ENCODE measurements at places on chromosomes 3 and 15.
A peak's percentile ranks its signal among the peaks of the same experiment; 100 is the strongest.

DNA sequence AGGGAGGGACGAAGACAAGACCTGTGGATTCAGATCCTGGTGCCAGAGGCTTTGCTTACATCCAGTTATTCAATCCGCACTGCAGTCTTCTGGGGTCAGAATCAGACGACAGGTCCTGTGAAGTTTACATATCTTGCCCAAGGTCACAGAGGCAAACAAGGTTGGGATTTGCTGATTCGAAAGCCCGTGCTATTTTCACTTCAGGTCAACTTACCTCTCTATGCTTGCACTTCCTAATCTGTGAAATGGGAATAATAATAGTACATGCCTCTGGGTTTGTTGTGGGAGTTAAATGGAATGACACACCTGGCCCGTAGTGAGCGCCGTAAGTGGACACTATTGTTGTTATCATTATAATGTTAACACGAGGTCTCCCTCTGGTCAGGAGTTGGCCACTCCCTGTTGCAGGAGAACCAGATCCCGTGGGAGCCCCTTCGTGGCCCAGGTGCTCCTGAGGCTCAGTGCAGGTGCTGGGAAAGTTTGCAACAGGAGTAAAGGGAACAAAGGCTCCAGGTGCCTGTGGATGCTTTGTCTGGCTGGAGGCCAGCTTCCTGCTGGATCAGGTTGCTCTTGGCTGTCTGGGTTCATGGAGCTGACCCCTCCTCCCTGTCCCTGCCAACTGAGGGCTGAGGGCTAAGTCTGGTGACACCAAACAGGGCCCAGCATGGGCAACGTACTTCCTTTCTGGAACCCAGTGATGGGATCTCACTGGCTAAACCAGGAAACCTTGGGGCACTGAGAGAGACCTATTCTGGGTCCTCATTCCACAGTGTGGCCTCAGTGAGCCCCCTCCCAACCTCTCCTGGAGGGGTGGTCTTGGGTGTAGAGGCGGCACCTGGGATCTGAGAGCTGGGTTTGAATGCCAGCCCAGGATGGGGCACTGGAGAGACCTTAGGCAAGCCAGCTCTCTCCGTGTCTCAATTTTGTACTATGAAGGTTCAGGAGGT lies 40.1 kb upstream of the SEMA4B start:
- no peak for DNase-seq

- no peak for DNase-seq
Observed at GRCh38 chr3:13186435-13186815, 113.2 kb upstream of the IQSEC1 start.

DNA sequence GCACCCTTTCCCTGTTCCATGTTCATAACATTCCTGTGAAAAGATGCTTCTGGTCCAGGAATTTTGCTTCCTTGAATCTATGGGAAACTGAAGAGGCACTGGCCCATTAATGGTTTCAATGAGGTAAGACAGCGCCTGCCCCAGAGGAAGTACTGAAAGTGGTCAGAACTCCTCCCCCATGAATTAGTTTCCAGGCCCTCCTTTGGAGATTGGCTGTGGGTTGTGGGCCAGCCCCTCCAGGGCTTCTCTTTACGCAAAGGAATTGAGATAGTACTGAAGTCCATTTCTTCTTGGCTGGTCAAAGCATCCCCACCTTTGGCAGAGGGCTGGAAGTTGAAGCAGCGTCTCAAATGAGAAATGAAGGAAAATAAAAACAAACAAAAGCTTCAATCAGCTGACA lies 175.5 kb downstream of the POLR2M start:
- DNase-seq: no peak

GRCh38 chr15:62612771-62613170 lies 429.8 kb upstream of the TPM1 start:
- DNase-seq: no peak

- no peak for DNase-seq
Observed at GRCh38 chr15:84762840-84763572, 14.6 kb downstream of the ZNF592 start.

DNA sequence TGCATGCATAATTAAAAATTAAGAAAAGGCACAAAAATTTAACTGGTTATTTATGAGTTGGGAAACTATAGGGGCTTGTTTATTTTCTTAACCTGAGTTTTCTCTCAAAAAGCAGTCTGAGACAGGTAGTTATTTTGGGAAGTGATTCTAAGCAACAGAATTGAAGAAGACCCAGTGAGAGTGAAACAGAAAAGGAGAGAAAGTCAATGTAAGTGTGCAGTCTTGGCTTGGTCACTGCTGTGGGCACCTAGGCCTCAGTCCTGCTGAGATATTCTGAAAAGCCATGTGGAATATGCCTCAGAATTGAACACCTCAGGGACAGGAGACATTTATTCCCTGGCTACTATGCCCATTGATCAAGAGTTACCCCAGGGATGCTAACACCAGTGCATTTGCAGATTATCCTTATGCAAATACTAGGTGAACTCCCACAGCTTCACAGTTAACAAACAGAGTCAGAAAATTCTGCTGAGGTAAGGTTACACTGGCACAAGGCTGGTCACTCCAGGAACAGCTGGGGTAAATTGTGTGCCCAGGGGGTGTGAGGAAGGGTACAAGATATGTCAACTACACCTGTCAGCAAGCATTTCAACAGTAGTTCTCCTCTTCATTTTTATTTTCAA lies 222.7 kb downstream of the EFHB start:
- no peak for DNase-seq

GRCh38 chr3:156359368-156359767 lies 195.5 kb downstream of the SSR3 start:
- DNase-seq: no peak

DNA sequence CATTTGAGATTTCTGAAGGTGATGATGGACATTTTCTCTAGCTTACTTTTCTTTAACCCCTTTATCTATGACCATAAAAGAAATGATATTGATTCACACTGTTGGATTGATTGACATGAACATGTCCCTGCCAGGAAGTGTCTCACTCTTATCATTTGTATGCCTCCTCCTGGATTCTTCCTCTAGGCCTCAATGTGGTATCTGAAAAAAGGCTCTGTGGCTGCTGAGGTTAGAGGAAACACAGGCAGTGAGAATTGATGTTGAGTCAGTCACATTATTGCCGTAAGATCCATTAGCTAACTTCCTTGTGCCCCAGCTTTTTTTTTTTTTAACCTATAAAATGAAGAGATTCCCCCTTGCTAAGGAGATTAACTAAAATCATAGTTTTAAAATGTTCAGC lies 8.0 kb upstream of the THRB start:
- DNase-seq: no peak

DNA sequence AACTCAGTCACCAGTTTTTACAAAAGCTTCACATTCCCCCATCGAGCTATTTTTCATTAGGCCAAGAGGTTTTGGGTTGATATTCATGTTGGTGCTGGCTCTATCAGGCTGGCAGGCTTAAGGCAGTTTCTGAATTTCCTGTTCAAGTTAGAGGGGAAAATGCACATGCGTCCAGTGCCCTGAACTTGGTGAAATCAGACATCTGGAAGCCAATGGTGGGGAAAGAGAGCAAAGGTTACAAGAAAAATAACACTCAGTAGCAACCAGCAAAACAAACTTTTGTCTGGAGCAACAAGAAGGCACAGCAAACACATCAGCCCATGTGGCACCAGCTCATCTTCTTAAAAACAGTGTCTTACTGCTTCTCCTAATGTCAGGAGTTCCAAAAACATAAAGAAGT lies 155.6 kb upstream of the TSC22D2 start:
- no peak for DNase-seq

DNA sequence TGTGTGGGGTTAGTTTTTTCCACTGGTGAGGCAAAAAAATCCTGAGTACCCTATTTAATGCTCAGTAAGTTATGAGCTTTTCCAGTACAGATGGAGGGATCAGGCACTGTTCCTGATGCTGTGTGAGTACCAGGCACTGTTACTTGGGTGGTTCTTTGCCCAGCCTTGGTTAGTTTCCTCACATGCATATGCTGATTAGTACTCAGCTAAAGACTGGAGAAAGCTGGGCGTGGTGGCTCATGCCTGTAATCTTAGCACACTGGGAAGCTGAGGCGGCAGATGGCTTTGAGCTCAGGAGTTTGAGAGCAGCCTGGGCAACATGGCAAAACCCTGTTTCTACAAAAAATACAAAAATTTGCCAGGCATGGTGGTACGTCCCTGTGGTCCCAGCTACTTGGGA lies 210.3 kb upstream of the SGO1 start:
- DNase-seq: no peak

- DNase-seq: peak; percentile 1
Observed at GRCh38 chr3:33578325-33579177, 138.3 kb upstream of the UBP1 start.

DNA sequence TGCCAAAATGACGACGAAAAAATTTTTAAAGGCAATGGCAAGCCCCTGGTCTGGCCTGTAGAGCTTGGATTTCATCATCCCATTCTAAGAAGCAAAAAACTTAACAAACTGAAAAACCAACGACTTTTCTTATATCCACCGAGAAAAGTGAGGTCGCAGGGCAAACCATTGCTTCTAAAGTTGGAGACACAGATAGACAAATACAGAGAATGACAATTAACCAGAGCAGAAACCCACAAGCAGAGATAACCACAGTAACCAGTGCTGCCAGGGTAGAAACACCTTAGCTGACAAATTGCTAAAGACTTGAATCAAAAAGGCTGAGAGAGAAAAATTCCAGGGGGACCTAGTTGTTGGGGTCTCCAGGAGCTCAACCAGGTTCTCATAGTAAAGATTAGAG lies 386.5 kb upstream of the SGO1 start:
- no peak for DNase-seq

GRCh38 chr3:63862804-63863149 lies 828 bp downstream of the THOC7 start:
- no peak for DNase-seq

DNA sequence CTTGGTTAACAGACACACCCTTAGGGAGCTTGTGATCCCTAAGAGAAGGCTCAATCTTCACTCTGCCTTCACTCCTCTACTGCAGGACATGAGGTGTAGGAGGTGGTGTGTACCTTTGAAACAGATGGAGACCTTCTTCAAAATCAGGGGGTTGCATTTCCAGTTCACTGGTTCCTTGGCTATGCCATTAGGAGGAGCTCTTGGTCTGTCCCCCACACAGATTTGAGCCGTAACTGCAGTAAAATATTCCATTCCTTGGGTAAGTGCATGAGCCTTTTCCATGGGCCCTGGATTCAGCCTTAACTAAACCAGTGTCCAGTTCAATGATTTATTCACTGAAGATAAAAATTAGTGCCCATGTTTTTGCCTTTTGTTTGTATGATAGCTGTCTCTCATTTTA lies 144.6 kb downstream of the MCTP2 start:
- DNase-seq: no peak

DNA sequence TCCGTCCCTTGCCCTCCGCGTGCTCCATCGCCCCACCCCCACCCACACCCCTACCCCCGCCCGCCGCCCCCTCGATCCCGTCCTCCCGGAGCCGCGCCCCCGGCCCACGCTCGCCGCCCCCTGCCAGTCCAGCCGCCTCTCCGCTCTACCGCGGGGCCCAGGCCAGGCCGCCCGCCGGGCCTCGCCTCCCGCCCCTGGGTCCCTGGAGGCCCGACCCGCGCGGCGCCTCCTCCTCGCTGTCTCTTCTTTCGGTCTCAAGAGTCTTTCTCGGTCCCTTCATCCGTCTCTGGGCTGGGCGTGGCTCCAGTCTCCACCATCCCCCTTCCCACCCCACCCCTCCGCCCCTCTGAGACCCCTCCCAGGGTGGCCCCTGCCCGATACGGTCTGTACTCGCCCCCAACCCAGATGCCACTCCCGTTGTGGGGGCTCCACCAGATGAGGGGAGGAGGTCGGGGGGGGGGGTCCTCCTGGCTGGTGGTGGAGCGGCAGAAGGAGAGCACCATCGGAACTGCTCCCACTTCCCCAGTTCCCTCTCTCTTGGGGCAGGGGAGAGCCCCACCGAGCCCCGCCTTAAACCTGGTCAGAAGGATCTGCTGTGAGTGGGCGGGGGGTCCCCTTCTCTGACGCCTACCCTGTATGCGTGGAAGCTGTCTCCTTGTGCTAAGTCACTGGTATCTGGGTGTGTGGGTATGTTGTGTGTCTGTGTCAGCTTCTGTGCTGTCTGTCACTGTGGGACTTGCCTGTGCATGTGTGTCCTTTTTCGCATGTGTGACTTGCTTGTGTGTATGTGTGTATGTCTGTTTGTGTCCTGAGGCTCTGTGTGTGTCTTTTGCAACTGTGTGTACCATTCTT lies 1.0 kb downstream of the PRKCD start:
- DNase-seq: no peak

DNA sequence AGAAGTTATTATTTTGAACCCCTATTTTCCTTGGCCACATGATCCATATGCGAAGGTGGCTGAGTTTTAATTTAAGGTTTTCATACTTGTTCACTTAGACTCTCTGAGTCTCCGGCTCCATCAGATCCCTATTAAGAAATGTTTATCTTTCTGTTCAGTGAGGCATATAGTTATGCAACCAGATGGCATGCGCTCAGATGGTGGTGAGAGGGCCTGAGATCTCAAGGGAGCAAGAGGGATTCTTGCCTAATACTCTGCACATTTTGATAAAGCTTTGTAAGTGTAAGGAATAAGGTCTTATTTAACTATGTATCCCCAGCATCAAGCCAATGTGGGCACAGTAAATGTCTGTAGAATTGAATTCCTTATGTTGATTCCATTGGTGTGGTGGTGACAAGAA lies 78.9 kb upstream of the DPH6 start:
- peak; percentile 64 for DNase-seq

- no peak for DNase-seq
Observed at GRCh38 chr3:176219970-176220369, 977.3 kb downstream of the TBL1XR1 start.

DNA sequence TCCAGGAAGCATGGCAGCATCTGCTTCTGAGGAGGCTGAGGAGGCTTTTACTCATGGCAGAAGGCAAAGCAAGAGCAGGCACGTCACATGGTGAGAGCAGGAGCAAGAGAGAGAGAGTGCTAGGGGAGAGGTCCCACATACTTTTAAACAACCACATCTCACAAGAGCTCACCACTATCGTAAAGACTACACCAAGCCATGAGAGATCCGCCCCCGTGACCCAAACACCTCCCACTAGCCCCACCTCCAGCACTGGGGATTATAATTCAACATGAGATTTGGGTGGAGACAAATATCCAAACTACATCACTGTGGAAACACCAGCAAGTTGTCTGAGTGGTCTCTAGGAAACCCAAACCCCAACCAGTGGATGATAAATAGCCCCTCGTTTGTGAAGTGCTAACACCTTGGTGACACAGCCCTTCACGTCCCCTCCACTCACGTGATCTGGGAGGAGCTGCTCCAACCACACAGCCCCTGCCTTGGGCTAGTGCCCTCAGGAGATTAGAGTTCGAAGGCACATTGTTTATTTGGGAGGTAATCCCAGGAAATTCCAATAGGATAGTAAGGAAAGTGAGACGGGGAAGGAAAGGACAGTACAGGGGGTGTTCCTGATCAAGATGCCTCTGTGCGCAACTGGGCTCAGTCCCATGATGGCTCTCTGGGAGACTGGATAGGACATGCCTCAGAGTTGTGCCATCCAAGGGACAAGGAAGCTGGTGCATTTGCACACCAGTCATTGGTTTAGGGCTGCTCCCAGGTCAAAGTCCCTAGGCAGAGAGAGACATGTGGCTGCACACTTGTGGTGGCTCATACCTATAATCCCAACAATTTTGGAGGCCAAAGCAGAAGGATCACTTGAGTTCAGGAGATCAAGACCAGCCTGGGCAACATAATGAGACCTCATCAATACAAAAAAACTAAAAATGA lies 80.6 kb upstream of the CTNNB1 start:
- no peak for DNase-seq

Measured in AG04450 (cell line).